G401 (cell line): ENCODE measurements at places on chromosomes 7 and 10. TPM values are rescaled to one million over a fixed set of nuclear protein-coding genes. Genes with fewer than 3 reads are reported as not detected.

DNA sequence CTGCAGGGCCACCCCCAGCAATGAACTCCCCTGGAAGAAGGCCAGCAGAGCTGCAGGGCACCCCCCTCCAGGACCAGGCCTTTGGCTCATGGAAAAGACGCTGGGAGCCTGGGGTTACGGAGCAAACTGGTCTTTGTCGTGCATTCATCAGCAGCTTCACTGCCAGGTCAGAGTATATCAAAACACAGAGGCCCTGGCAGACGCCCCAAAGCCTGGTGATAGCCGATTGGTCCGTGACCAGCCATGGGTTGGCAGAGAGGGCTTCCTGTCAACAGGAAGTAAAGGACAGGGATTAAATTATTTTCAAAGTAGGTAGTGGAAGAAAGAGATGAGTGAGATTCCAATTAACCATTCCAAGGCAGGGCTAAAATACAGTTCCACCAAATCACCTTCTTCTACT is 9.0 kb downstream of the PRKAG2 start:
- DNase-seq: peak; percentile 92

DNA sequence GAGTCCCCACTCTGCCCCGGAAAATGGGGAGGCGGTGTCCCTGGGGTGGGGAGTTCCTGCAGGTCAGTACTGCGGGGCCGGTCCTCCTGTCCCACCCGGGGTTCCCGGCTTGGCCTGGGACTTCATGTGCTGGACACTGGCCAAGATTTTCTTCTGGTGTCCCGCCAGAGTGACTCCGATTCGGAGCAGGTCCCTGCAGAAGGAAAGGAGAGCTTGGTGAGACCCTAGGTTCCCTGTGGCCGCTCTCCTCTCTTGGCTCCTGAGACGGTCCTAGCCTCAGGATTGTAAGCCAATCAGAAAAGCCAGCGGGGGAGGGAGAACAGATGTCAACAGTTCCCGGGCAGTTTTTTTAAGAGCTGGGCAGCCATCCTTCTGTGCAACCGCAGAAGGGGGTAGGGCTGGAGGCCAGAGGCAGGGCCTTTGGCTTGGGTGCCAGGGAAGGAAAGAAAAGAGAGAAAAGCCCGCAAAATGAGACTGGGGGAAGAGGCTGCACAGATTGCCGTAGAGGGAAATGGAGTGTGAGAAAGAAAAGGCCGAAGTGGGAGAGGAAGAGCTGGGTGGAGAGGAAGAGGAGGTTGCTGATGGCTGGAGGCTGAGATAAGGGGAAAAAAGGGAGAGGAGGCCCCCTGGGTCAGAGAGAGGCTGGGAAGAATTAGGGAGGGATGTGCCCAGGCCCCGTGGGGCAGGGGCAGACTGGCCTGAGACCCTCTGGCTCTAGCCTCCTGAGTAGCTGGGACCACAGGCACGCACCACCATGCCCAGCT is 23.7 kb downstream of the EPHB4 start:
- DNase-seq: peak; percentile 78

DNA sequence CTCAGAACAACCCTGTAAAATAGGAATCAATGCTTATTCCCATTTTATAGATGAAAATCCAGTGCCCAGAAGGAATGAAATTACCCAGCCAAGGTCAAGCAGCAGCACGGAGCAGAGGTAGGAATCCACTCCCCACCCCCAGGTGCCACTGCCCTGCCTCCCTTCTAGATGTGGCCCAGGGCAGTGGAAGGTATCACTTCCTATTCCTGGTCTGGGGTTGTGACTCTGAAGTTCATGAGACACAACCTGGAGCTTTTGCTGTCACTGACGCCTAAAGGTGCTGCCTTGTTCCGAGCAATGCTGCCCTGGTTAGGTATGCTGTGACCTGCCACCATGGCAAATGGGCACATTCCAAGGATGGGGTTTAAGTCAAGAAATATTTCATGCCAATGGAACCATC is 53.6 kb downstream of the PIK3AP1 start:
- DNase-seq: no peak

- peak; percentile 78 for DNase-seq
Measured at GRCh38 chr10:110789604-110790433, 81.9 kb upstream of the PDCD4 start.

Gene PRTFDC1
- 32.6 and 46.6 TPM in 2 replicates for total RNA-seq
